ENCODE measurements at places on chromosomes 12 and 14. TPM values are rescaled to one million over a fixed set of nuclear protein-coding genes. Genes with fewer than 3 reads are reported as not detected.

CCNK gene
- total RNA-seq = 53.7 TPM

CCDC85C gene
- 15.6 TPM for total RNA-seq

TMEM121 gene
- 3.7 TPM for total RNA-seq

PTPRO gene
- total RNA-seq = 0.06 TPM

TSPAN19 gene
- not detected for total RNA-seq

OVCH1 gene
- not detected for total RNA-seq

RNASE3 gene
- not detected for total RNA-seq

SMIM41 gene
- total RNA-seq = 0.13 TPM

CCND2 gene
- total RNA-seq = 330 TPM

KLHDC2 gene
- total RNA-seq = 60.9 TPM

B4GALNT1 gene
- under 0.01 TPM for total RNA-seq

TAS2R14 gene
- total RNA-seq = 1.3 TPM

PPP1R1A gene
- not detected for total RNA-seq

LRIG3 gene
- total RNA-seq = 71.9 TPM

BCL2L14 gene
- total RNA-seq = not detected

DPY19L2 gene
- 3.2 TPM for total RNA-seq

OLR1 gene
- under 0.01 TPM for total RNA-seq

GALNT4 gene
- total RNA-seq = 14.0 TPM

PTPRQ gene
- total RNA-seq = not detected

FOXA1 gene
- not detected for total RNA-seq

CCDC175 gene
- total RNA-seq = not detected

ENDOU gene
- 0.13 TPM for total RNA-seq

COPS7A gene
- total RNA-seq = 27.8 TPM

LRTM2 gene
- total RNA-seq = not detected

SYCP3 gene
- total RNA-seq = not detected

CBLN3 gene
- total RNA-seq = 3.0 TPM

KCNC2 gene
- 0.32 TPM for total RNA-seq

BORCS5 gene
- 5.5 TPM for total RNA-seq

AVPR1A gene
- total RNA-seq = not detected

EID3 gene
- 17.6 TPM for total RNA-seq

TRHDE gene
- not detected for total RNA-seq

KRT71 gene
- not detected for total RNA-seq

OR2AP1 gene
- not detected for total RNA-seq
